ENCODE measurements at places on chromosomes 16 and 17.

DNA sequence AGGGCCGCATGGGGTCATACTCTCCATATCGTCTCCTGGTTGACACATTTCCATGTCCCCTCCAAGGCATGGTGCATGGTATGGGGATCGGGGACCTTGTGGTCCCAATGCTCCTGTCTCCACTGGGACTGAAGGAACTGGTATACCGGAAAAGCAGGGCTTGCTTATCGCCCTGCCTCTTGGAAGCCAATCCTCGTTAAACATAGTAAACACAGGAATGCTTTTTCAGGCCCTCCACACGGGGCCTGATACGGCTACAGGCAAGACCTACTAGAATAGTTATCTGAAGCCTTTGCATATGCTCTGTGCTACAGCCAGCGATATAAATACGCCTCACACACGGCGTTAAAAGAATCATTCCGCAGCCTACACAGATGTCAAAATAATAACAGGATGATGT lies 159.5 kb downstream of the SHISA9 start:
- no peak for DNase-seq

- no peak for DNase-seq
These were observed 470 bp downstream of the DCUN1D3 start for GRCh38 chr16:20899477-20900298.

GRCh38 chr16:51635181-51635580 lies 484.1 kb upstream of the SALL1 start:
- DNase-seq: no peak

- DNase-seq: no peak
These were observed 6.4 kb downstream of the PDK2 start for GRCh38 chr17:50101346-50102163.

- no peak for DNase-seq
These were observed 1135.3 kb upstream of the CDH8 start for GRCh38 chr16:63171545-63171944.

GRCh38 chr17:64084086-64084939 lies 45.6 kb downstream of the ERN1 start:
- no peak for DNase-seq

GRCh38 chr16:66030036-66030435 lies 336.5 kb upstream of the CDH5 start:
- DNase-seq: no peak

DNA sequence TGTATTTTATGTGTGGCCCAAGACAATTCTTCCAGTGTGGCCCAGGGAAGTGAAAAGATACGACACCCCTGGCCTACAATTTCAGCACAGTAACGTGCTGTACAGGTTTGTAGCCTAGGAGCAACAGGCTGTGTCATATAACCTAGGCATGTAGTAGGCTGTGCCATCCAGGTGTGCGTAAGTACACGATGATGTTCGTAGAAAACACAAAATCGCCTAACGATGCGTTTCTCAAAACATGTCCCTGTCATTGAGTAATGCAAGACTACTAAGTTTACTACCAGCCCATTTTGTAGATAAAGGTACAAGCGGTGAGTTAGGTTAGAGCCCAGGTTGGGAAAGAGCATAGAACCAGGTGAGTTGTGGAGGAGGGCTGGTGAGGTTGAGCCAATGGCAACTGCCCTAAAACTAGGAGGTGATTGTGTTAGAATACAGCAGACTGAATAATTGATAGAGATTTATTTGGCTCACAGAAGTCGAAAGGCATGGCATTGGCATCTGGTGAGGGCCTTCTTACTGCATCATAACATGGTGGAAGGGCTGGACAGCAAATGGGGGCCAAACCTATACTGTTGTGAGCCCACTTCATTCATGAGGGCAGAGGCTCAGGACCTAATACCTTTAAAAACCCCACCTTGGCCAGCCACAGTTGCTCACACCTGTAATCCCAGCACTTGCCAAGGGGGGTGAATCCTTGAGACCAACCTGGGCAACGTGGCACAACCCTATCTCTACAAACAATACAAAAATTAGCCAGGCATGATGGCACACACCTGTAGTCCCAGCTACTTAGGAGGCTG lies 4.2 kb downstream of the EIF1 start:
- no peak for DNase-seq

- no peak for DNase-seq
These were observed 970 bp upstream of the TRAF7 start for GRCh38 chr16:2154533-2155090.

DNA sequence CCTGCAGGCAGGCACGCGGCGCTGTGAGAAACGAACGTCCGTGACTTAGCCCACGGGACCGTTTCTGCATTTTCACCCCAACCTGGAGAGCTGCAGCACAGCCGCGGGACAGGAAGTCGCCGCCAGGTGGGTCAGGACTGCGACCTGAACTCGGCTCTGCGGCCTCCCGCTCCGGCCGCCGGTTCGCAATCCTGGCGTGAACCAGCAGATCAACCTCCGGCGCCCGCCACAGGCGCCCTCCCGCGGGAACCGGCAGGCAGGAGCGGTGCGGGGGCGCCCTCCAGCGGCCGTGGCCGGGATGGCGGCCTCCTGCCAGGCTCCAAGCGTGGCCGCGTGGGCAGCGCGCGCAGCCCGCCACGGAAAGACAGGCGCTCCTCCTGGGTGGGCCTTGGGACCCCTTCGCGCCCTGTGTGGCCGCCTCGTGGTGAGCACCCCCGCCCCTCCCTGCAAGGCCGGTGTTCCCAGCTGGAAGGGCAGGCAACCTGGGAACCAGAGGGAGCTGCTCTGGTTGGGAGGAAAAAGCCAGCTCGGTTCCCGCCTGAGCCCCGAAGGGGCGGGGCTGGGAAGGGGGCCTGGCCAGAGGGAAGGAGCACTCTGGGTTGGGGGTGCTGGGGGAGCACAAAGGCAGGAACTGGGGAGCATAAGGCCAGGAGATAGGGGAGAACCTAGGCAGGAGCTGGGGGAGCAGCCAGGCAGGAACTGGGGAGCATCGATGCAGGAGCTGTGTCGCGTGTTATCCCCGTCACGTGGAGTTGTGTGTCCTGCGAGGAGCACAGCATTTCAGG lies 28.2 kb downstream of the ACTG1 start:
- DNase-seq: no peak

DNA sequence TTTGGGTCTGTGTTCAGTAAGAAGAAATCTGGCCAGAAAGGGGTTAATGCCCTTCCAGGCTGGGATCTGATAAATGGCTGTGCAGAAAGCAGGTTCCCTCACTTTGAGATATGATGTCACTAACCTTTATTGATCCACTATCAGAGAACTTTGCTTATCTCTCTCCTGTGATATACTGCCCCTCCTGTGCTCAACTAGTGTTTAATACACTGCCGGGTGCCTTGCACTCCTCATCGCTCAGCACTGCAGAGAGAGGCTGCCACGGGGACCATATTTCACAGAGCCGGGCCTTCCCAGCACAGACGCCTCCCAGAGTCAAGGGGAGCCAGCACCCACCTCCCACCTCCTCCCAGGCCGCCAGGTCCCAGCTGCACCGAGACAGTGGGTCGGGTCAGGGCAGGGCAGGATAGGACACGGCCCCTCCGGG lies 20.2 kb downstream of the ZFHX3 start:
- no peak for DNase-seq

DNA sequence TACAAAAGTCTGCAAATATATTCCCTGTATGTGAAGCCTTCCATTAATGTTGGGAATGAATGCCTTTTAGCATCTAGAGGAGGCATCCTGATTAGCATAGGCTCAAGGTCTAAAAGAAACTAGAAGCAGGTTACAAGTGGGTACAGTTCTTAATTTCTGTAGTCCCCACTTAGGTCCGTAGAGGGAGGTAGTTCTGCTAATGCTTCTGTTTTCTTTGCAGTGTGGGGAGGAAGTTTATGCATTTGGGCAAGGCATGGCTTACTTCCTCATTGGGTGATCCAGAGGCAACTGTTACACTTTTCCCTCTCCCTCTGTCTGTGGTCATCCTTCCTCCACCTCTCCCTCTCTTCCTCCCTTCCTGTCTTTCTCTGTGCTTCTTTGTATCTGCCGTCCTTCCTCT lies 108.4 kb upstream of the ZKSCAN2 start:
- DNase-seq: no peak

DNA sequence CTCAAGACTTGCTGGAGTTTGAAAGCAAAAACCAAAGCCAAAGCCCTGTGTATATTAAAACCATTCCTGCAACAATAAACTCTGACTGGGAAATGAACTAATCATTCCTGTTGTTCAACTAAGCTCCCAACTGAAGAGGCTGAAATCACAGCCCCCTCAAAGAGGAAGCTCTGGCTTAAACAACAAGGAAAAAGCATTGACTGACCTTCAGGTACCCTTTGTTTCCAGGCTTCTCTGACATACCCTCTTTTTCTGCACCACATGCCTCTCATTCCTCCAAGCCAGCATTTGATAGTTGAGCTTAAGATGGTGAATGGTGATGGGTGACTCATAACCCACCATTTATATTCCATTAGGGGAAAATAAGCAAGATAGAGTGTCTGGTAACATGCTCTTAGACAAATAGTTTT lies 470.9 kb upstream of the SOX9 start:
- no peak for DNase-seq

- no peak for DNase-seq
These were observed 122.0 kb downstream of the COPRS start for GRCh38 chr17:31736855-31737625.

DNA sequence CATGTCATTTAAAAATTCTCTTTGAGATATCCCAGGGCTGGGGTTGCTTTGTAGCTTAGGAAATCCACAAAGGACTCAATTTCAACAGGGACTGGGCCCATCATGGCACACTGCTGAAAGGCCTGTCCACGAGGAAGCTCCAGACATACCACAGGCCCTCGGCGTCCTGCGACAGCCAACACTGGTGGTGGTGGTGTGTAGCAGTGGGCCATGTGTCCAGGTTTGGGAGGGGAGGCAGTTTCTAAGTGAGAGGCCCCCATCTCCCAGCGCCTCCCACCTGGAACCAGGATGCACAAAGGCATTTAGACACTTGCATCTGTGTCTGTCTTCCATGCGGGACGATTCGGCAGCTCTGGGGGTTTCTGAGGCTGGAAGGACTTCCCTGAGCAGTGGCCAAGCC lies 65.2 kb upstream of the ZNF423 start:
- DNase-seq: no peak

GRCh38 chr17:80397686-80398085 lies 17.3 kb upstream of the ENDOV start:
- DNase-seq: no peak

- no peak for DNase-seq
These were observed 2.2 kb upstream of the C17orf58 start for GRCh38 chr17:67998466-67998865.

GRCh38 chr16:6682142-6682811 lies 650.4 kb upstream of the RBFOX1 start:
- no peak for DNase-seq

DNA sequence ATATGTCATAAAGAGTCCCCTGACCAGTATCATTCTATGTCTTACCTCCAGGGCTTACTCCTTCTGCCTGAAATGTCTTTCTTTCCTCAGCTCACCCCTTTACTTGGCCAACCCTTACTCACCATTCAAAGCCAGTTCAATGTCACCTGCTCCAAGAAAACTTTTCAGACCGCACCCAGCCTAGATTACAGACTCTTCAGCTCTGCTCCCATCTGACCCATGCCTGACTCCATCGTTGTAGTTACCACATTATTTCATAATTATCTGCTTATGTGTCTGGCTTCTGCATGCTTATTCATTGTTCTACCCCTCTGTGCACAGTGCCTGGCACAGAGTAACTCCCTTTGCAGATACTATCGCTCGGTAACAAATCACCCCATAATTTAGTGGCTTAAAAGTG lies 62.5 kb upstream of the TOB1 start:
- DNase-seq: no peak
